HuH-7 (cell line): ENCODE measurements at places on chromosomes 3 and 15.

GRCh38 chr3:170864525-170865208, 5.3 kb downstream of the RPL22L1 start:
- no peak for DNase-seq

DNA sequence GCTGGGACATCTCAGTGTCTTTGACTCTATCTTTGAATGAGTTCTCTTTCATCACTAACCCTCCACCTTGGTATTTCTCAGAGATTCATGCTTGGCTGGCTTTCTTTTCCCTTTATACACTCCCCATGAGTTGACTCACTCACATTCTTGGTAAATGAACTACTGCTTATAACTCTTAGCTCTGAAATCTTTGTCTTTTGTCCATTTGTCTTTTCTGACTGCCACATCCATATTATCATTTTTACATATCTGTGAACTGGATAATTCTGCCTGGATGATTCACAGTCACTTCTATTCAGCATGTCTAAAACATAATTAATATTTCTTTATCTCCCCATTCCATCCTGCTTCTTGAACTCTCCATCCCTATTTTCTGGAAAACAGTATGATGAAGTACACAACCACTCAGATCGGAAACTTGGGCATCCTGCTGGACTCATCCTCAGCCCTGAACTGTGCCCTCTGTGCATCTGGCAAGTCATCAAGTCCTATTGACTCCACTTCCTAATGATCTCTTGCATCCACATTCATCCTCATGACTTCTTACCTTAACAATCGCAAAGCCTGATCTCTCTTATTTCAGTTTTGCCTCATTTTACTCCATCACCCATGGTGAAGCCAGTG, 66.9 kb downstream of the KCNAB1 start:
- DNase-seq, result no peak

GRCh38 chr3:33067484-33067883, 29.5 kb downstream of the GLB1 start:
- peak; percentile 50 for DNase-seq

GRCh38 chr3:121722411-121722810, 27.1 kb downstream of the GOLGB1 start:
- DNase-seq, result no peak

- DNase-seq, result no peak
These were observed 19.3 kb downstream of the PRR23E start for GRCh38 chr3:127212231-127212630.

- no peak for DNase-seq
These were observed 52.2 kb downstream of the C3orf85 start for GRCh38 chr3:109188741-109189140.

GRCh38 chr3:172651936-172652625, 58.8 kb downstream of the NCEH1 start:
- DNase-seq, result no peak

DNA sequence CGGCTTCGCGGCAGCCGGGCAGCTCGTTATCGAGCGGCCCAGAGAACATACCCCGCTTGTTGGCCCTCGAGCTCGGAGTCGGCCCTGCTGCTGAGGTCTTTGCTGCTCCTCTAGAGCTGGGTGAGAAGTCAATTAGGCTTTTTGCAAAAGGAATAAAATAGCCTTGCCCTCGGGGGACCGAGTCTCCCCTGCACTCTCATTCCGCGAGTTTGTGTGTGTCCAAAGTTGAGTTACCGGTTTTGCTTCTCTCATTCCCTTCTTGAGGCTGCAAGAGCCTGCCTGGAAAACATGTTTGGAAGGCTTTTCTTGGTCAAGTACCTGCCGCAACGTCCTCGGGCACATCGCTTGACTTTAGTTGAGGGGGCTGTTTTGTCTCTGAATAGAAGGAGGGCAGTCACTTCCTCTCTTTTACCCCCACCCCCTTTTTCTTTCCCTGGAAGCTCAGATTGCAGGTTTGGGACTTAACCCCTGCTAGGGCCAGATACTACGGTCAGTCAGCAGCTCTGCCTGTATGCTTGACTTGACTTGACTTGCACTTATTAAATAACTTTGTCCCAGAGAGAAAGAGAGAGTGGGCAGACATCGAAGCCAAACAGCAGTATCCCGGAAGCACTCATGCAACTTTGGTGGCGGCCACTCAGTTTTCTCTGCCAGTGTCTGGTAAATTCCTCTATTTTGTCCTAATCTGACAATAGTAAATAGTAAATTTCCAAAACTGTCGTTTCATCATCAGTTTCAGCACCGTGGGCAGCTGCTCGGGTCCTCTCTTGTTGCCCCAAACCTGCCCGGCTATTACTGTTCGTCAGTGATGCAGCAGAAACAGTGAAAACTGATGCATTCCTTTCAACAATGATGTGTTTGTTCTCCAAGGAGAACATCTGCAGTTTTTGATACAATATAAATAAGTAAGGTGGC, 609 bp downstream of the RNF13 start:
- no peak for DNase-seq
